ENCODE measurements at places on chromosomes 2 and 18.

DNA sequence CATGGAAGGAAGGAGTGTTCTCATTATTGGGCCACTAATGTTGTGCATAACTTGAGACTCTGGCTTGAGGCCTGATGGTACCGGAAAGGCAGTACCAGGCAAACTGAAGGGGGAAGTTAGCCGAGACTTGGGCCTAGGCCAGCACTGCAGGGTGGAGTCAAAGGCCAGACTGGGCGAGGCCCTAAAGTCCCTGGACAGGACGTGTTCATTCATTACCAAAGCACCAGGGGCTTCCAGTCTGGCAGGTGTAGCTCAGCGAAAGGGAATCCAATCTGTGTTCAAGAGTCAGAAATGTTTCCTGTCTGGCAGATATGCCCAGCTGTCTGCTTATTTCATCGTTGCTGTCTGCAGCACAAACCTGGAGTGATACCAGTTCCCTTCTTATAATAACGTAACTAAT lies 4.7 kb upstream of the ITSN2 start:
- no peak for DNase-seq

GRCh38 chr2:28296904-28297303 lies 95.8 kb upstream of the FOSL2 start:
- DNase-seq: no peak

DNA sequence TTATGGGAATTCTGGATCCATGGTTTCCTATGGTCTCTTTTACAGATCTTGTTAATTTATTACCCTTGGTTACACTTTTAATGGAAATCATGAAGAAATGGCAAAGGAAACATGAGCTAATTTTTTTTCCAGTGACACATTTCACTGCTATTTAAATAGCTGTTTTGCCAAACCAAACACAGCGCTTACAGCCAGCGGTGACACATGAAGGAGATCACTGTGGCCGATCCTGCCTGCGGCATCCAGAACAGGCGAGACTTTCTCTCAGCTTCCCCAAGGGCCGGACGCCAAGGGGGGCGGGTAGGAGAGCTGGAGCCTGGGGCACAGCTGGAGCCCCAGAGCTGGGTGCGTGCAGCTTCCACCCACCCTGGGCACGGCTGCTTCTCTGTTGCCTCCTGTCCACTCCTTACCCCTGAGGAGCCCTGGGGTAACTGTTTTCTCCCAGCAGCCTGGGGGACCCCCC lies 81.4 kb upstream of the PKDCC start:
- no peak for DNase-seq

- no peak for DNase-seq
These were observed 111.8 kb upstream of the NFATC1 start for GRCh38 chr18:79283929-79284328.

- DNase-seq: no peak
These were observed 264.5 kb downstream of the MEIS1 start for GRCh38 chr2:66699416-66699792.

DNA sequence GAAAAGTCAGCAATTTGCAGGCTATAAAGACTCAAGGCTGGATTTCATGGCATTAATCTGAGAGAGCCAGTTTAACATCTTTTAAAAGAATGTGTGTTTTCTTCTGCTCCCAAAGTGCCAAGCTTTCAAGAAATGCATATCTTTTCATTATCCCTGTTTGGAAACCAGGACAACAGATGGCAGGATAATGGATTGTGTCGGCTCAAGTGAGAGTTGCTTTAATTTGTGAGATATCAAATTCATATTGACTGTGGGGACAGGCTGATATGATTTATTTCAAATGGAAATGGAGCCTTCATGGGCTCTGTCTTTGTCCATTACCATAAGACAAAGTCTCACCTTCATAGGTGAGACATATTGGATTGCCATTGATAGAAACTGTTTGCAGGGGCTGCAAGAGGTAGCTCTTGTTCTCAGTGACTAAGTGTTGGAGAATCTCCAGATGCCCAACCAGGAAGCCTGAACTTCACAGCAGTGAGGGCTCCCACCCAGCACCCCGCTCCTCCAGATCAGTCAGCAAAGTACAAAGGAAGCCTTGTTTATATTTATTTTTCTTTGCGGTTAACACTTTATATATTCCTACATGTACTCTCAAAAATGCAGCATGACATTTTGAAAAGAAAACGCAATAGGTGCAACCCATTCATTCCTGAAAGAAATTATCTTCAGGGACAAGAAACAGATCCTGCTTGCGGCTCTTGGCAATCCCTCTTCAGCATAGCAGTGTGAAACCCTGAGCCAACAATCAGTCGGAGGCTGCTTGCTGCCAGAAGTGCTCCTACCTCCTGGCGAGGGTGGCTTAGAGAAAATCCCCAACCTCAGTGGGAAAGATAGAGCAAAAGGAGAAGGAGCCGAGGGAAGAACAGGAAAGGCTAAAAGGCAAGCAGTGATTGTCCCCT lies 65.8 kb upstream of the ATL2 start:
- no peak for DNase-seq

DNA sequence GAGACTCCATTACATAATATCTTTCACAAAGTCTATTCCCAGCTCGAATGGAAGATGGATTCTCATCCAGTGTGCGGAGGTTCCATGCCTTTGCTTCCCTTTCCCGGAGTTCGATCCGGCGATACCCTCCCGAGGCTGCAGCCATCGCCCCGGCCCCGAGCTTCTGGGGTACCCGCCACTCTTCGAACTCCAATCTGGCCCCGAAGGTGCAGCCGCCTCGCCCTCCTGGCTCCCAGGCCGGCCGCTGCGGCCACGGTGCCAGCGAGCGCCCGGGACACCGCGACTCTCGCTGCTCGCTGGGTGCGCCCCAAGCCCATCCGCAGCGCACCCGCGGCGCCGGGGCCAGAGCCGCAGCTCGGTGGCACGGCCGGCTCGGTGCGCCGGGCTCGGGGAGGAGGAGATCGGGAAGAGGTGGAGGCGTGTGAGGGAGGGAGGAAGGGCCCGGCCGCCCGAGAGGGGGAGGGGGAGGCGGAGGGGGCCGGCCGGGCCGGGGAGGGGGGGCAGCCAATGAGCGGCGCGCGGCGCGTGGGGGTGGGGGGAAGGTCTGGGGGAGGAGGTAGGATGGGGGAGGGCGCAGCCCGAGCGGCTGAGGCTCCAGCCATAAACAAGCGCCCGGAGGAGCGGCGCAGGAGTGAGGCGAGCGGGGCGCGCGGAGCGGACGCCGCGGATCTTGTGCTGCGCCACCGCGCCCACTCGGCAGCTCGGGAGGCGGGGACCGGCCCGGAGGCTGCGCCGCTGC lies at the start of gene CRIM1:
TSS of gene CRIM1 (plus strand) at position 628 of the 739 bp plus-strand sequence. CDS start 515 bp downstream, outside the sequence.
- DNase-seq: peak; percentile 28

DNA sequence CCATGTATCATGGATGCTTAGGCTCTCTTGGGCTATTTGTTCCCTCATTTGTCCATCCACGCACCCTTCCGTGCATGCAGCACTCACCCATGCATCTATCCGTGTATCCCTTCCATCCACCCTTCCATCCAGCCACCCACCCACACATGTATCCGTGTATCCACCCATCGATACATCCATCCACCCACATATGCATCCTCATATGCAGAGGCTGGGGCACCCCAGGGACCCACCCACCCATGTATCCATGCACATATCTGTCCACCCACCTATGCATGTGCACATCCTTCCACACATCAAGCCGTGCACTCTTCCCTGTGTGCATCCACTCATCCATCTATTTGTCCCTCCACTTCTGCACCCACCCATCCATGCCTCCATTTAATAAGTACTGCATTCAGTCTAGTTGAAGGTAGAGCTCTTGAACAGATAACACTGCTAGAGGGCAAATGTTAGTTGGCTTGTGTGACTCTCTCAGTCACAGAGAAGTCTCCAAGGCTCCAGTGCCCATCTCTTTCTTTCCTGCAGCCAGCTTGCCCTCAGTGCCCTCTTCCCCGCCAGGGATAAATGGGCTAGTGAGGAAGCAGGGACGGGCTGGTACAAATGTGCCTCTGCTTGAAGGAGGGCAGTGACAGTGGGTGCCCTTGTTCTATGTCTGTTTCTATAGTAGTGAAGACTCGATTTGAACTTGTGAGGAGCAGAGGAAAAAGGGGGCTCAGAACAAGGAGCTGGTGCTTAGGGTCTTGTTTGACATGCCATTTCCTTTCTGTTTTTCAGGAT lies 61.5 kb downstream of the EMILIN2 start:
- no peak for DNase-seq

GRCh38 chr18:58341916-58342315 lies 287.0 kb downstream of the ALPK2 start:
- DNase-seq: no peak

DNA sequence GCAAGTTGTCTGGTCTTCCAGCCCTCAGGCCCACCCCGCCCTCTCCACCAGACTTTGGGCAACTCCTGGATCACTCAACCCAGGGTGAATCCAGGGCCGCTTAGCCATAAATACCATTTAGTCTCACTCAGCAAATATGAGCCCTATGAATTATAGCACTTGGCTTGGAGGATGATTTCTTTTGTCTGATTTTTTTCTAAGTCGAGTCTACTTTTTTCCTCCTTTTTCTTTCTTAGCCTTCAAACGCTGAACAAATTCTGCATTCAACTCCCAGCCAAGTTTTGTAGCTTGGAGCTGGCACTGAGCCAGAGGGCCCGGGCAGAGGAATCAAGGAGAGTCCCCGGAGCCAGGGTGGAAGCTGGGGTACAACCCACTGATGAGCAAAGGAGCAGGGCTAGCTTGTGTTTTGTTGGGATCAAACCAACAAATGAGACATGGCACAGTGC lies 48.7 kb downstream of the SERTAD2 start:
- no peak for DNase-seq

DNA sequence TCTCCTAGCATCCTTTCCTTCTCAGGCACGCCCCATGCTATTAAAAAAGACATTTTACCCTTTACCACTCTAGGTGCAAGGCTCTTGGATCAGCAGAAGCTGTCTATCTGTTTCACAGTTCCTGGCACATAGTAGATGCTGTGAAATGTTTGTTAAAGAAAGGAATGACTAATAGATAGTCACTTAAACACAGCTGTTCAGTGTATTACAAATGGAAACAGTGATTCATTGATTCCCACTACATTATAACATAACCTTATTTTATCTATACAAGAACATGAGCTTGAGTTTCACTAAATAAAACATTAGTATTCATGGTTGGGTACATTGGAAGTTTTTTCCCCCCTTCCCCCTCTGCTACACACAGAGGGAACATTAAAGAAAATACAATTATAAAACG lies 142.1 kb downstream of the ASXL3 start:
- DNase-seq: no peak

DNA sequence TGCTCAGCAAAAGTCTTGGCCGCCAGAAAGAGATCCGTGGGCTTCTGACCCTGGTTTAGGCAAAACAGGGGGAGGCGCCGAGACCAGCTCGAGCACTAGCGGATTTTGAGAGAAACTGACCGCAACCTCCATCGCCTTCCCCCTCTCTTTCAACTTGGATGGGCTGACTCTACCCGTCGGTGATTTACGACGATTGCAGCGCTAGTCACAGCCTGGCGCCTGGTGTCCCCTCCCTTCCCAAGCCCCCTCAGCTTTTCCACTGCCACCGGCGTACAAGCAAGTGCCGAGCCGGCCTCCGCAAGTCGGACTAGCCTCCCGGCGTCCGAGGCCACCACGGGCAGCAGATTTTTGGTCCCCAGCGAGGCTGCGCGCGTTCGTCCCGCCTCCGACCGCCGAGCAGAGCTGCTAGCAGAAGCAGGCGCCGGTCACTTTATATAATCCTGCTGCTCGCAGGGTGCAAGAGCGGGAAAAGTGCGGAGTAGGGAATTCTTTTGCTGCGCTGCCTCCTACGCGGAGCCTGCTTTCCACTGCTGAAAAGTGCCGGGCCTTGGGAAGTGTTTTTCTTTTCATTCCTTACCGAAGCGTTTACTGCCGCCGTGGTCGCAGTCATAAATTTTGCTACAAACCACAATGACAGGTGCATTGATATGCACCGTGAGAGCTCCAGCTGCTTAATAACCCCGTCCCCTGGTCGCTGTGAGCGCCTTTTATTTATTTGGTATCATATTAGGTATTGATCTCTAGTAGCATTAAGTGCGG lies 7.7 kb downstream of the HOXD3 start:
- DNase-seq: no peak

DNA sequence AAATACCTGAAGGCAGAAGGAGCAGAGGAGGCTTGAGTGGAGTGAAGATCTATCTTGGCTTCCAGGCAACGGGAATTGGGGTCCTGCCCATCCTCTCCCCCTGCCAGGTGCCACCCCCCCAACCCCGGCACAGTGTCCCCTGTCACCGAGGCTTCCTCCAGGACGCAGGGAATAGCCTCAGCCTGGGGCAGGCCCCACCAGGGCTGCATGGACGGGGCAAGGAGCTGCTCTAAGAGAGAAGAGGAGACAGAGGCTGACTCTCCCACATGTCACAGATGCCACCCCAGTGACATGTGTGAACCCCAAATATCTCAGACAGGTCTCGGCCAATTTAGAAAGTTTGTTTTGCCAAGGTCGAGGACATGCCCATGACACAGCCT lies 42.1 kb downstream of the PXDN start:
- DNase-seq: no peak

GRCh38 chr18:27715751-27716150 lies 461.2 kb downstream of the CDH2 start:
- DNase-seq: no peak

GRCh38 chr18:54675076-54675475 lies 84.0 kb downstream of the DYNAP start:
- DNase-seq: no peak

DNA sequence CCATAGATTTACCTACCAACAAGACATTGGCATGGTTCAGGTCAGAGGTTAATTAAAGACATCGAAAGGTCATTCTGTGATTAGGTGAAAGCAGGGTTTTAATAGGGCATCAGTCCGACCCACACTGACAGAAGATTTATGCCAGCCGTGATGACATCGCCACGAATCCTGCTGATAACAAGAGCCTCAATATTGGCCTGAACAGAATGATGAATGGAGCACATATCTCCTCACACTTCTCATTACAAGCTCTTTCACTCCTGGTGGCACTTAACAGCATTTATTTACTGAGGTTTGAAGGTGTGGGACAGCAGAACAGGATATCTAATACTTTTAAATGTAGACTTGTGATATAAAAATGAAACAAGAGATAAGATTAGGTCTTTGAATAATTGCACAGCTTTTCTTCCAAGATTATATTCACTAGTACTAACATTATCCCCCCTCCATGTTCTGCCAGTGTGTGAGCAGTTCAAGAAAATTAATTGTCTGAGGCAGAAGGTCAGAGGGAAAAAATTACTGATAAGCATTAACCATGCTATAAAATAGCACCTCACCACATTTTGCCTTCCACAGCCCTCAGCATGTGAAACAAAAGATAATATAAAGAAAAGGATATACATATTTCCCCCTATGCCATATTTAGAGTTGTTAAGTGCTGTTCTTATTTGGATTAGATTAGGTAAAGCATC lies 23.1 kb upstream of the INSIG2 start:
- no peak for DNase-seq

DNA sequence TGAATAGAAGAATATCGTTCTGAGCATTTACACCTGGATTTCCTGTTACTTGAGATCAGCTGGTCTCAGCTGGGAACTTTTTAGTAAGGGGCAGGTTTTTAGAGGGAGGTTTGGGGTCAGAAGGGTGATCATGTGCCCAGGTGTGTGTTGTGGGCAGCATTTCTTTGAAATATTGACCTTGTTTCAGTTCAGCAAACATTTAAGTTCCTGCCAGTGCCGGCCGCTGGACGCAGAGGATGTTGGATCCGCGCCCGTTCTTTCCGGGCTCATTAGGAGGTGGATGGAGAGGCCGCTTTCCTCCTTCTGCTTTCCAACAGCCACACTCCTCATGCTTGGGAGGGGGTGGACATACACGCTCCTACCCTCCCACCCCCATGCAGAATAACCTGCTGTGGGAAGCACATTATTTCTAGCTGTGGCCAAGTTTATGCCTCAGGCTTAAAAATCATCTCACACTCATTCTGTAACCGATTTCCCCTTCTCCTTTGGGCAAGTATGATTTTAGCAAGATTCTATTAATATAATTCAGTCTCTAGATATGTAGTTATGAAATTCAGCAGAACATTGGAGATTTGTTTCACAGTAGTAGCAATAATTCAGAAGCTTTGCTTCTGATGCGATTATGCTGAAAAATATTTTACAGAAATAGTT lies 131.4 kb downstream of the ZNF236 start:
- DNase-seq: no peak

All from stimulated activated CD4-positive, alpha-beta T cell treated with anti-CD3 and anti-CD28 coated beads, Interleukin-2, amount 100 ng/mL, for 48 hours (primary cell).